GM23248 (cell line): ENCODE measurements at places on chromosomes 6 and 20.

DNA sequence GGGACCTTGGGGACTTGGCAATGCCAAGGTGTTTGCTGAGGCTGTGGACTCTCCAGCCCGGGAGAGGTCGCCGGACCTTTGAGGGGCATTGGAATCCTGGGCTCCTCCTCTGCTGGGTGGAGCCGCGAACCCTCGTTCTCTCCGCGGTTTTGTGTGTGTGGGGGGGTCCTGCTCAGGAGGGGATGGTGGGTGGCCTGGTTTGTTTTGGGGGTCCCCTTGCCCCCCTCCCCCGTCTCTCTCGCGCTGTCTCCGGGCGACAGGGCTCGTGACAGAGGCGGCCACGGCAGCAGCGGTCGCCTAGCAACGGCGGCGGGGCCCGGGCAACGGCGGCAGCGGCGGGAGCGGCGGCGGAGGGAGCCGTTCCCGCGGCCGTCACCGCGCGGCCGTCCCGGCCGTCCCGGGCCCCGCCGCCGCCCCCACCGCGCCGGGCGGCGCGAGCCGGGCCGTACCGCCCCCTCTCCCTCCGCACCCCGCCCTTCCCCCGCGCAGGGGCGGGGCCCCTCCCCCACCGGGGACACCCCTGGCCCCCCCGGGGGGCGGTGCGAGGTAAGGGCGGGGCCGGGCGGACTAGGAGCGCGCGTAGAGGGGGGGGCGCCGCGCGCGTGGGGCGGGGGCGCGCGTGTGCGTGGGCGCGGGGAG is 7.8 kb downstream of the SYNGAP1 start:
- peak; percentile 72 for DNase-seq

GRCh38 chr6:26278536-26278935 is 86.5 kb upstream of the BTN3A2 start:
- DNase-seq = no peak

GRCh38 chr6:129771678-129772077 is 61.7 kb upstream of the ARHGAP18 start:
- no peak for DNase-seq

DNA sequence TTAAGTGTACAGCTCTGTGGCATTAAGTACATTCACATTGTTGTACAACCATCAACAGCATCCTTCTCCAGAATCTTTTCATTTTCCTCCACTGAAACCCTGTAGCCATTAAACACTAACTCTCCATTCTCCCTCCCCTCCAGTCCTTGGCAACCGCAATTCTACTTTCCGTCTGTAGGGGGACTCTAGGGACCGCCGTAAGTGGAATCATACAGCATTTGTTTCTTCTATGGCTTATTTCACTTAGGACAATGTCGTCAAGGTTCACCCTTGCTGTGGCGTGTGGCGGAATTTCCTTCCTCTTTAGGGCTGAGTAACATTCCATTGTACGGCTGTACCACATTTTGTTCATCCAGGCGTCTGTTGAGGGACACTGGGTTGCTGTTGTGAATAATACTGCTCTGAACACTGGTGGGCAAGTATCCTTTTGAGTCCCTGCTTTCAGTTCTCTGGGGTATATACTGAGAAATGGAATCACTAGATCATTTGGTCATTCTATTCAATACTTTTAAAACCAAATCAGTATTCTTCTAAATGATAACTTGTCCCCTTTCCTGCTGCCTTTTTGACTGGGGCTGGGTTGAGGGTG is 50.7 kb downstream of the PPP1R3G start:
- DNase-seq = peak; percentile 43

GRCh38 chr20:58938078-58938477 is 43.0 kb upstream of the NELFCD start:
- no peak for DNase-seq

GRCh38 chr6:14719270-14719669 is 526.6 kb upstream of the JARID2 start:
- DNase-seq = no peak

GRCh38 chr20:20683020-20683419 is 29.4 kb downstream of the RALGAPA2 start:
- DNase-seq = no peak

- no peak for DNase-seq
Measured at GRCh38 chr6:15290962-15291704, 45.3 kb downstream of the JARID2 start.

GRCh38 chr6:101689695-101690094 is 296.2 kb downstream of the GRIK2 start:
- no peak for DNase-seq

DNA sequence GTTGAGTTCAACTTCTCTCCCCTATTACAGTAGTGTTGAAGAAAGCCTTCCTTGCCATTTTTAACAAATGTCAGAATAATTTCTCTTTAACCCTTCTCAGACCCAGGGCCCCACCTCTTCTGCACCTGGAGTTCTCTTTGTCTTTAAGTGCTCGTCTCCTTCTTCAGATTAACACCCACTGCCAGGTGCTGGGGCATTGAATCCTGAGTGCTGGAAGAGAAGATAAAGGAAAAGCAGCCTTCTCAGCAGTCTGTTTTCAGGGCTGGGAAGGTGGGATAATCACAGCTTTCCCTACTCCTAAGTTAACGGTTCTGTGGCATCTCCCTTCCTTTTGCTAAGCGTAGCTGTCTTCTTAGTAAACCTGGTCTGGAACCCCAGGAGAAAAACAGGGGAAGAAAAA is 114.6 kb upstream of the TAB2 start:
- no peak for DNase-seq

GRCh38 chr6:52049252-52050050 is 38.0 kb downstream of the PKHD1 start:
- peak; percentile 63 for DNase-seq

DNA sequence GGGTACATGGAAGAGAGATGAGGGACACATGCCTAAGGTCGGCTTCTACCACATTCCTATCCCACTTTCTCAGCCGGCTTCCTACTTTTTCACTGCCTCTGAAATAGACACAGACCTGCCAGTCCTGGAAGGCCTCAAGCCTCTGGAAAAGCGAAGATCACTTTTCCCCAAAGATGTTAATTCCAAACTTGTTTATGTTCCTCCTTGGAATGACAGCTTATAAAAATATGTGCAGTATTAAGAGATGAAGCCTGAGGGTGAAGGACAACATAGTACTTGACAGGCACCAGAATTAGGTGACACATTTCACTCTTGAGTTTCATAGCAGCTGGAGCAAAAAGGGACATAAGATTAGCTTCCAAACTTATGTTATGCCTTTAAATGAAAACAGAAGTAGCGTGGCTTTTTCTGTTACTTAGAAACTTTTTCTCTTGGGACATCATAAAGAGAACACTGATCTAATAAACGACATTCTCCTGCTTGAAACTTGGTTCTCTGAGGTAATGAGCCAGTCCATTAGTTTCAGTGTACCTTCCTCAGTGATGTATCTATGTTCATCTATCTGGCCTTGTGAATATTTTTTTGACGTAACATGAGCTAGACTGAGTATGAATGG is 25.3 kb downstream of the FOXO3 start:
- no peak for DNase-seq
